ENCODE measurements at places on chromosomes 13 and 19.

DNA sequence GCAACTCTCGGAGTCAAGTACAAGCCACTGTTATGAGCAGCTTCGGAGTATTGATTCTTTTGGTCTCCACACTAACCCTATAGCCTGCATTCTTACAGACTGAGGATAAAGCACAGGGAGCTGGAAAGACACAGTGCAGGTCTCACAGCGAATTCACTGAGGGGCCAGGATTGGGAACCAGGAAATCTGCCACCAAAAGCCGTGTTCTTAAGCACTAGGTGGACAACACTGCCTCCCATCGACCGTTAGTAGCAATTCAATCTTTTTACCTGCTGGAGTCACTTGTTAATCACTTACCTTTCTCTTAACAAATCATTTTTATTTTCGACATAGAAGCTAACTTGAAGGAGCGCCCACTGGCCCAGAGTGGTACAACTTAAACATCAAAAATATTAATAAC is 6.3 kb downstream of the PMIS2 start:
- DNase-seq: no peak

- DNase-seq: no peak
These were observed 7.1 kb downstream of the ARGLU1 start for GRCh38 chr13:106560821-106561220.

DNA sequence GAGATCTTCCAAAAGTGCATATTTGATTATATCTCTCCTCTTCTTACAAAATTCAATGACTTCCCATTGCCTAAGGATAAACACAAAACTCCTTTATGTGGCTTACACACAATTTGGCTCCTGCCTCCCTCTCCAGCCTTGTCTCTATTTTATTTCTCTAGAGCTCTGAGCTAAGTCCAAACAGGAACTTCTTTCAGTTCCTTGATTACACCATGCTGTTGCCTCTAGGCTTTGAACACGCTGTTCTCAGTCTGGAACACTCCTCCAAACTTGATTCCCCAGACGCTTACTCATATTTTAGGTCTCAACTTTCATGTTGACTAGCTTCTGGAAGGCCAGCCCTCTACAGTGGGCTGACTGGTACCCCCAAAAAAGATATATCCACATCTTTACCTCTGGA is 258.5 kb downstream of the COG6 start:
- no peak for DNase-seq

- DNase-seq: no peak
These were observed 6.9 kb downstream of the UBE2L5 start for GRCh38 chr13:30429235-30429634.

GRCh38 chr13:76890021-76890420 is 3.8 kb upstream of the KCTD12 start:
- DNase-seq: no peak

GRCh38 chr13:59211606-59212005 is 952.1 kb downstream of the DIAPH3 start:
- no peak for DNase-seq

- no peak for DNase-seq
These were observed 161.5 kb downstream of the MZT1 start for GRCh38 chr13:72565893-72566292.

DNA sequence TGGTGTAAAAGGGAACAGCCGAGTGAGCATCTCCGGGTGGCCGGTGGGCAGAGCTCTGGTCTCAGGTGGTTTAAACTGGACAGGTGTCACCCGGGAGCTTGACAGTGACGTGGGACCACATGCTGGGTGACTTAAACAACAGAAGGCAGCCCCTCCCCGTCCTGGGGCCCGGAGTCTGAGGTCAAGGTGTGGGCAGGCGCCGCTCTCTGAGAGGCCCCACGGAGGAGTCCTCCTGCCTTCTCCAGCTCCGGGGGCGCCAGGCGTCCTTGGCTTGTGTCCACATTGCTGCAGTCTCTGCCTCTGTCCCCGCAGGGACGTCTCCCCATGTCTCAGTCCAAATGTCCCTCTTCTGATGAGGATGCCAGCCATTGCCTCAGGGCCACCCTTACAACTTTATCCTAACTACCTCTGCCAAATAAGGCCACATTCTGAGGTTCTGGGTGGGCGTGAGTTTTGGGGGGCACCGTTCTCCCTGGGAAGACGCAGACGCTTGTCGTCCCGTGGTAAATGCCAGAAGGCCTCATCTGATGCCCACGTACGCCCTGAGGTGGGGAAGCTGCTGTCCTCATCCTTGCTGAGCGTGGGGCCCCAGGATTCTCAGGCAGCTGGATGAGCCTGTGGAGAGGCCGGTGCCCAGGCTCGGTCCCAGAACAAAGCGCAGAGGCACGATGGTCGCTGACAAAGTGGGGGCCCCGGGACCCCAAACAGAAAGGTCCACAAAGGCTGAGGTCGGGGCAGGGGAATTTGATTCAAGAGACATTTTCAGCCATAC is 12.9 kb downstream of the GZMM start:
- no peak for DNase-seq

DNA sequence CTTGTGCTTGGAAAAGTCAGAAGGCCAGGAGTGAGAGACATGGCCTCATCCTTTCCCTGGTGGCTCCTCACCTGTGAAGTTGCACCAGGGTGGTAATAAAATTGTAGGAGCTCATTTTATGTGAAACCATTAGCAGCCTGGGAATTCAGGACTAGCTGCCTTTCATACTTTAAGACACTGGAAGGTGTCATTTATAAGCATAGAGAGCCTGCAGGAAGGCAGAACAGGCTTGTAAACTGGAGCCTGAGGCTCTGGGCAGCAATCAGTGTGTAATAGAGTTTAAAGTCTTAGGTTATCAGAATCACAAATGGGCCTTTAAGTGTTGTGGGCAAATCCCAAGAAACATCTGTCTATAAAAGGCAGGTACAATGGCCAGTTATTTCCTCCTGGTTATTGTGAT is 127.2 kb downstream of the TM9SF2 start:
- DNase-seq: no peak

DNA sequence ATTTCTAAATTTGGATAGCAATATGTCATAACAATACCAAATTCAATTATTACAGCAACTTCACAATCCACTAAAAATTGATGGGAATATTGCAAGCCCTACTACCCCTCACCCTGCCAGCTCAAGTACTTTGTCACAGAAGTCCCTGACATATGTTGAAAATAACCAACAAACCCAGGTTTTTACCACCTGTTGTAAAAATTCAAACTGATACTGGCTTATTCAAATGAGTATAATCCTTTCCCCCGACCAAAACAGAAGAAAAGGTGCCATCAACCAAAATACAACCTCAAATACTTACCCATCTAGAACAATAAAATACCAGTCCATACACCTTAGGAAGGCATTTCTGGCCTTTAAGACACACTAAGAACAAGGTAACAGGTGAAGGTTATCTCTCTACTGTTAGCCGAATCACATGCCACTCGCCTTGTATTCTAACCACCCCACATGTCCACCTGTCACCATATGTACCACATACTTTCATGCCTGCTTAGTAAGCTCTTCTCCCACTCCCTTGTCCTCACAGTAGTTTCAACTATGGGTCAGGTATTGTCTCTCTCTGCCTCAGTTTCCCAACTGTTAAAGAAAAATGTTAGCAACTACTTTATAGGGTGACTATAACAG is 53.1 kb downstream of the USP12 start:
- no peak for DNase-seq

DNA sequence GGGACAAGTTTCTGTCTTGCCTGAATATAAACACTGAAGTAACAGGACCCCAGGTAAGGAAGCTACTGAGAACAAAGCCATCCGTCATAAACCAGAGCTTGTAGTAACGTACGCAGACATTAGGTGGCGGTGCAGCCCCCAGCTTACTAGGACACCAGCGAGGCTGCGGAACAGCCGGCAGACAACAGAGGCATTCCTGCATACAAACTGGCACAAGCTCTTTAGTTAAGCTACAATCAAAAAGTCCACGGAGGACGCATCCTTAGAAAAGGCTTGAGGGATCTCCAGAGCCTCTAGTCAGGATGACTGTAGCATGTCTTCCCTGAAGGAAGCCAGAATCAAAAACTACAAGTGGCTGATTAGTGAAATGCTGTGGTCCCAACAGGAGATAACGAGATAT is 26.2 kb downstream of the ZNF160 start:
- DNase-seq: no peak

- DNase-seq: peak; percentile 31
These were observed 29.2 kb downstream of the PIP5K1C start for GRCh38 chr19:3670796-3671679.

DNA sequence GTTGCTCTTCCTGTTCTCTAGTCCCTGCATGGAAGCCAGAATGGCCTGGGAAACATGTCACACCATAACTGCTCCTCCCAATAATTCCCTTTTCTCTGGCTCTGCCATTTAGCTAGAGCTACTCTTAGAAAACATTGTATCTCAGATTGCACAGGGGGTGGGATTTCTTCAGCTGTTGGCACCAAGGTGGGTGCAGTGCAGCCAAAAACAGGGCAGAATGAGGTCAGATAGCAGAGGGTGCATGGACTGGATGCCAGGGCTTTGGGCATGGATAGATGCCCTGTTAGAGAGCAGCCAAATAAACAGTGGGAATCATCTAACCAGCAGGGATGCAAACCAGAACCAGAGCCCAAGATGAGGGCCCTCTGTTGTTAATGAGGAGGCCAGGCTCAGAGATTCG is 4.9 kb upstream of the AMER2 start:
- DNase-seq: no peak

- DNase-seq: no peak
These were observed 17.0 kb upstream of the TMEM255B start for GRCh38 chr13:113742000-113742441.

DNA sequence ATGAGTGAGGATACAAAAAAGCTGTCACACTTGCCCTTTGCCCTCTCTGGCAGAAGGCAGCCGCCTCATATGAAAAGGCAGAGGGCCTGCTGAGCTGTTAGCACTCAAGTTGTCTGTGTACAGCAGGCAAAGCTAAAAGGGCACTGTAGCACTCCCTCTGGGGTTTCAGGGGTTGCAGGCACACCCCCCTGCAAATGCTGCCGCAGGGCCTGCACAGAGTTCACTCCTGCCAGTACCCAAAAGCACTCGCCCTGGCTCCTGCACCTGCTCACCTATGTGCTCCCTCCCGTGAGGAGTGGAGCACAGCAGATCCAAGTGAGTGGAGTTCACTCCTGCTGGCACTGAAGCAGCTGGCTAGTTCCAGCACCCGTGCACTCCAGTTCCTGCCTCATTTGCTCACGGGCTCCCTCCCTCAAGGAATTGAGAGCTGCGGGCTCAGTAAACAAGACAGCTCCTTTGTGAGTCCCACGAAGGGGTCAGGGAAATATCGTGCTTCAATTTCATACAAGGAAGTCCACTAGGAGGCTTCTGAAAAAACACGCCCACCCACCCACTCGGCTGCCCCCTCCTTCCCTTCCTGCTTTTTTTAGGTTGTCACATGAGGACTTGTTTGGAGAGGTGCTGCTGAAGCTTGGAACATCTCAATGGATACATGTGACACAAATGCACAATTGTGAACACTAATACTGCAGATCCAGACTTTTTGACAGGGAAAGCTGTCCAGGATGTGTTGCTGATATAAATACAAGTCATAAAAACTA is 9.9 kb upstream of the RCBTB2 start:
- DNase-seq: no peak

DNA sequence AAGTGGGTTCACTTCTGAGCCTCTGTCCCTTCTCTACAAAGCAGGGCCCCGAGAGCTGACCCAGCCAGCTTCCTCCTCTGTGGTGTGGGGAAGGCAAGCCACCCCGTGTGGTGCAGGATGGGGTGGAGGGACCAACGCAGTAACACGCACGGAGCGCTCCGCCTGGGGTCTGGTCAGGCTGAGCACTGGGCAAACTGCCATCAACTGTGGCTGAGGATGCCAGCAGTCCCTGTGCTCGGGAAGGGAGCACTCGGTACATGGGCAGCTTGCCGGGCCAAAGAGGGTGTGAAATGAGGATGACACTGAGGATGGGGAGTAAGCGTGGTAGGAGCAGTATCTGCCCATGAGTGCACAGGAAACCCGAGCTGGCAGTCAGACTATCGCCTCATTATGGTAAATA is 7.6 kb upstream of the GMIP start:
- DNase-seq: no peak

- no peak for DNase-seq
These were observed 476.5 kb downstream of the KLF5 start for GRCh38 chr13:73535341-73535740.

- DNase-seq: no peak
These were observed 234.0 kb downstream of the B3GLCT start for GRCh38 chr13:31433746-31434145.

DNA sequence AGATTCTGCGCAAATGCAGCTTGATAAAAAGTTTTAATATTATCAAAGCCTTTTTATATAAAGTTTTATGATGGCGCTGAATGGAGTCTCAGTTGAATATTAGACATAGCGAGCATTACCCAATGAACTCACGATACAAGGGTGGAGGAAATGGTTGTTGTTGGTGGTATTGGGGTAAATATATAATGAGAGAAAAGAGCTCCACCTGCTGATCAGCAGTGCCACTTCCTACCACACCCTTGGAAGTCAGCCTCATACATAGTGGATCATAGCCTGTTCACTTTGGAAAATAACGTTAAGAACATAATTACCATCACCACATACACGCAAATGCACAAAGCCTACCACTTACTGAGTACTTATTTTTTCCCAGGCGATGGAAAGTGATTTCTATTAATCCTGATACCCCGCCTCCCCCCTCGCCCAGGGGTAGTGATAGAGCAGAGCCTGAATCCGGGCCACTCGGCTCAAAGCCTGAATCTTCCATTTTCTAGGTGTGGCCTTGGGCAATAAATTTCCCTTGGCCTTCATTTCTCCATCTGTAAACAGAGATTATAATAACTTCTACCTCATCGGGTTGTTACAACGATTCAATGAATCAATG is 358.3 kb downstream of the KLF5 start:
- no peak for DNase-seq

GRCh38 chr13:25300861-25301346 is 521 bp upstream of the NUP58 start:
- no peak for DNase-seq

GRCh38 chr13:73193554-73193953 is 134.7 kb downstream of the KLF5 start:
- no peak for DNase-seq

GRCh38 chr13:114114006-114114640 is 18.3 kb downstream of the RASA3 start:
- no peak for DNase-seq

GRCh38 chr19:50412419-50412818 is 6.3 kb upstream of the SPIB start:
- no peak for DNase-seq

DNA sequence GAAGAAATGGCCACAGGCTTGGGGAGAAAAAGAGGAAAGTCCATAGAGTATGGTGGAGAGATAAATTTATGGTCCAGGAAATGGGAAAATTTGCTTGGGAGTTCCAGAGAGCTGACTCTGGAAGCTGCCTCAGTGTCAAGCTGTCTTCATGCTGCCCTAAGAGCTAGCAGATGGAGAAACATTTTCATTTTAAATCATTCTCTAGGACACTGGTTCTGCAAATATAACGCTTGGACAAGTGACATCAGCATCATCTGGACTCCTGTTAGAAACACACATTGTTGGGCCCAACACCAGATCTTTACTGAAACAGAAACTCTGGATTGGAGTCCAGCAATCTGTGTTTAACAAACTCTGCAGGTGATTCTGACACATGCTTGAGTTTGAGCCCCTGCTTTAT is 592.0 kb upstream of the KLF12 start:
- no peak for DNase-seq

Data from activated CD4-positive, CD25-positive, alpha-beta regulatory T cell (primary cell).